ENCODE measurements at places on chromosomes 16 and 17.

DNA sequence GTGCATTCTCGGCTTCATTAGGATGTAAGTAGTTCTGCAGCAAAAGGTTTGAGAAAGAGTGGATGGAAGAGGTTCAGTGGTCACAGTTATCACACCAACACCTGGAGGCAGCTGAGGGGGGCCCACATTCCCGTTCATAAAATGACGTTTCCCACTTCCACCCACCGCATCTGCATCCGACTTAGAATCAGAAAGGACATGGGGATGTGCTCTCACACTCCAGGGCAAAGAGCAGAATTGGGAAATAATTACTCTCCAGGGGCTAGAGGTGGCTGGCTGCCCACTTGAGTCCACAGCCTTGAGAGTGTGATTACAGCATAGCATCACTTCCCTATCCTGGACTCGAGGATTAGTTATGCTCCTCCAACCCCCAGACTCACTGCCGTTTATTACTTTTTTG lies 122.0 kb downstream of the CPPED1 start:
- peak; percentile 65 for DNase-seq

DNA sequence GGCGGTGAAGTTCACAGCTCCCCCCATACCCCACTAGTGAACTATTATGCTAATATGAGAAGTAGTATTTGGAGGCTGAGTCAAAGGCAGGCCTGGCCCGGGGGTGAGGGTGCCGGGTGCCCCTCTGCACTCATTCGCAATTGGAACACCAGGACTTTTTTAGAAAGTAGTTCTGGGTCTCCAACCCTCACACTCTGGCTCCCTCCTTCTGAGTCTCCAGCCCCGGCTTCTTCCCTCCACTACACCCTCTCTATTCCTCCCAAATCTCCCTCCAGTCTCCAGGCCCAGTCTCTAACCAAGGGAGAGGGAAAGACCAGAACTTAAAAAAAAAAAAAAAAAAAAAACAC lies 11.3 kb upstream of the HOXB2 start:
- DNase-seq = no peak

DNA sequence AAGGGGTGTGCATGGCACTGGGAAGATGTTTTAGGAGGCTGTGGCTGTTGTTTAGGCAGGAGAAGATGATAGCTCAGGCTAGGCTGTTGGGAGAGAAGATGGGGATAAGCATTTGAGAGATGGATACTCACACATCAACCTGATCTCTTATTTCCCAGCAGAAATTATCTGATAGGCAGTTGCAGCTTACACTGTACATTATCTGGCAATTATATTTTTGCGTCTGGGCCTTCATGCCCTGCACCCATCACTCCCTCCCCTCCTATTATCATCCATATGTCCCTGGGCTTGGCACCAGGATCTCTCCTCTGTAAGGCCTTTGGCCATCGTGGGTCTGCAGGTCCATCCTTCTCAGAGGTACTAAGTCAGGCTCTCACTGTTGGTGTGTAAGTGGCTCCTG lies 401.0 kb upstream of the EEF2KMT start:
- DNase-seq = no peak

DNA sequence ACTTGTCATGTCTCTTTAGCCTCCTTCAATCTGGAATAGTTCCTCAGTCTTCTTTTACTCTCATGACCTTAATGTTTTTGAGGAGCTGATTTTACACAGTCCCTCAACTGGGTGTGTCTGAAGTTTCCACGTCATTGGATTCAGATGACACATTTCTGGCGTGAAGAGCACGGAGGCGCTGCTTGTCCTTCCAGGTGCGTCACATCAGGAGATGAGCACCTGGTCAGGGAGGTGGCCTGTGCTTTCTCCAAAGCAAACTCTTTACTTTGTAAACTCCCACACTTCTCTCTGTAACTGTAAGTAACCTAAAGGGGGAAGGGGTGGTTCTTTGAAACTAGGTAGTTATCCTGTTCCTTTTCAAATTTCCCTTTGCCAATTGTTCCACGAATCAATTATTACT lies 52.5 kb upstream of the MNT start:
- no peak for DNase-seq
